ENCODE measurements at places on chromosomes 11 and 22.
A peak's percentile ranks its signal among the peaks of the same experiment; 100 is the strongest.

GRCh38 chr22:26762503-26763472 is 105.4 kb downstream of the MIAT start:
- no peak for DNase-seq

- DNase-seq = no peak
These were observed 1.5 kb upstream of the SLC7A4 start for GRCh38 chr22:21033895-21034294.

- peak; percentile 43 for DNase-seq
These were observed 84.4 kb upstream of the SEPTIN5 start for GRCh38 chr22:19629720-19630419.

GRCh38 chr22:28252539-28252938 is 333.5 kb upstream of the PITPNB start:
- DNase-seq = no peak

- no peak for DNase-seq
These were observed 47.8 kb downstream of the PPP2R1B start for GRCh38 chr11:111718436-111718835.

- DNase-seq = no peak
These were observed 2.8 kb upstream of the BCO2 start for GRCh38 chr11:112172362-112172994.
